ENCODE measurements at places on chromosomes 16 and 17.

DNA sequence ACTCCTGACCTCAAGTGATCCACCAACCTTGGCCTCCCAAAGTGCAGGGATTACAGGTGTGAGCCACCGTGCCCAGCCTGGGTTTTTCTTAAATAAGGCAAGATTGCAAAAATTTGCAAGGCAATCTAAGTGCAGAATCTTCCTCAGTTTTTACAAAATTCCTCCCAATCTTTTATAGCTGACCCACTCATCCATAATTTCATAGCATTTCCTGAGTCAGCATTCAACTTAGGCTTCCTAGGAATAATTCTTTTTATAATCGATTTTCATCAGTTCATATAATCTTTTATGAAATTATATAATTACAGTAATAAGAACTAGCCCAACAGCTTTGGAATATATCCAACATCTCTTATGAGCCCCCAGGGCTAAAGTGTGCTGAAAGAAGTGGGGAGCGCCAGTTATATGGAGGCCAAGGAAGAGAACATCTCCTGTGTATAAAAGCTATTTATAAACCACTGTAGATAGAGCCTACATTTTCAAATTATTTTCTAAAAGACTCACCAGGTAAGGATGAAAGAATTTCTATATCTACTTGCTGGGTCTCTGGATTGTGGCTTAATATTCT is 14.8 kb downstream of the COIL start:
- DNase-seq = no peak

DNA sequence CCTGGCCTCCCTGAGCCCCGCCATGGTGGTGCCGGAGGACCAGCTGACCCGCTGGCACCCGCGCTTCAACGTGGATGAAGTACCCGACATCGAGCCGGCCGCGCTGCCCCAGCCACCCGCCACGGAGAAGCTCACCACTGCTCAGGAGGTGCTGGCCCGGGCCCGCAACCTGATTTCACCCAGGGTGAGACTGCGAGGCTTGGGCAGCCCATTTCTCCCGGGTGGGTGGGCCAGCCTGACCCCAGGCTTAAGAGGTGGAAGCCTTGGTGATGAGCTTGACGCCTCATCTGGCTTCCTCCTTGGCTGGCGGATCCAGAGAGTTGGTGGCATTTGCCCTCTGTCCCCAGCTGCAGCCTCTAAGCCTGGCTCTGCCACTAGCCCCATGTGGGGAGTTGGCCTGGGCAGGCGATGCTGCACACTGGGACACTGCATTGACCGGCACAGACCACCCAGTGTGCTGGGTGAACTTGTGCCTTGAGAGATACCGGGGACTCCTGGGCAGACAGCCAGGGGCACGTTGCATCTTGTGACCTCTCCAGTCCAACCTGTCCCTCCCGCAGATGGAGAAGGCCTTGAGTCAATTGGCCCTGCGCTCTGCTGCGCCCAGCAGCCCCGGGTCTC is 3.0 kb downstream of the CDT1 start:
- DNase-seq = no peak

DNA sequence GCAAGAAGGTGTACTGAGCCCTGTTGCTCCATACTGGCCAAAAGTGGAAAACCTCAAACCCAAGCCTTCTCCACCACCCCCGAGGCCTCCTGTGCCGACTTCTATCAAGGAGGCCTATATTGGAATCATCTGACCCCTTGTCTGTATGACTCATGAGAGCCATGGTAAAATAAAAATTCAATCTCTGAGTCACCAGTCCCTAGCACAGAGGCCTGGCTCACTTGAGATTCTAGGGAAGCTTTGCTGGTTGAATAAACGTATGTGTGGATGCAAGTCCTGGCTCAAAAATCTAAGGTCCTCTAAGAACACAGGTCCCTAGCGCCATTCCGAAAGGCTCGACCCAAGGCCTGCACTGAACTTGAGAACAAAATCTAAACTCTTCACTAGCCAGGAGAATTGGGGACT is 15.0 kb downstream of the NSMCE1 start:
- no peak for DNase-seq

DNA sequence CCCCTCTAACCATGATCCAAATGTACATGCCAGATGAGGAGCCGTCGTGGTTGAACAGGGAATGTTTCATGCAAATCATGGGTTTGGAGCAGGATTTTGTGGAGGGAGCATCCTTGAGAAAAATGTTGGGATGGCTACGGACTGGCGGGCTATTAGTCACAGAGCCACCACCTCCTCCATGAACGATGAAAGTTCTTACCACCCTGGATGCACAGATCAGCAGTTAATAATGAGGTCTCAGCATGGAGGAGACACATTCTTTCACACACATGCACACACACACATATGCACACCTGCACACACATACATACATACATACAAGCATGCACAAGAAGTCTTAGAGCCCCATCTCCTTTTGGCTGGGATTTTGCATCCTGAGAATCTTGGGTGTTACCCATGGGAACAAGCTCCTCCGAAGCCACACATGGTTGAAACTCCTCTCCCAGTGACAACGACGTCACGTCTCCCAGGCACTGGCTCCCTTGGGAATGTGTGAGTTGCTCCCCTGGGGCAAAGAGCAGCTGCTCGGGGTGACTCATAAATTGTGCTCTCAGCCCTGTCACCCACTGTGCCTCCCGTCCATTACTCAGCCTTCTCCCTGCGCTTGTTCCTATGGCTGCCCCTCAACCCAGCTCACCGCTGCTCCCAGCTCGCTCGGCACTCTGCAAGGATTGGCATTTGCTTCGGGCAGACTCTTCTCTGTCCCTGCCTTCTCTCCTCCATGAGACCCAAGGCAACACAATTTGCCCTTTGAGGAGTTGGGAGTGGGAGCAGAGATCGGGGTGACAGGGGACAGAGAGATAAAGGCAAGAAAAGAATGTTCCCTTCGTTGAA is 344.6 kb downstream of the SOX9 start:
- DNase-seq = peak; percentile 39

- DNase-seq = no peak
Measured at GRCh38 chr17:49624896-49625295, 49.2 kb downstream of the NXPH3 start.

DNA sequence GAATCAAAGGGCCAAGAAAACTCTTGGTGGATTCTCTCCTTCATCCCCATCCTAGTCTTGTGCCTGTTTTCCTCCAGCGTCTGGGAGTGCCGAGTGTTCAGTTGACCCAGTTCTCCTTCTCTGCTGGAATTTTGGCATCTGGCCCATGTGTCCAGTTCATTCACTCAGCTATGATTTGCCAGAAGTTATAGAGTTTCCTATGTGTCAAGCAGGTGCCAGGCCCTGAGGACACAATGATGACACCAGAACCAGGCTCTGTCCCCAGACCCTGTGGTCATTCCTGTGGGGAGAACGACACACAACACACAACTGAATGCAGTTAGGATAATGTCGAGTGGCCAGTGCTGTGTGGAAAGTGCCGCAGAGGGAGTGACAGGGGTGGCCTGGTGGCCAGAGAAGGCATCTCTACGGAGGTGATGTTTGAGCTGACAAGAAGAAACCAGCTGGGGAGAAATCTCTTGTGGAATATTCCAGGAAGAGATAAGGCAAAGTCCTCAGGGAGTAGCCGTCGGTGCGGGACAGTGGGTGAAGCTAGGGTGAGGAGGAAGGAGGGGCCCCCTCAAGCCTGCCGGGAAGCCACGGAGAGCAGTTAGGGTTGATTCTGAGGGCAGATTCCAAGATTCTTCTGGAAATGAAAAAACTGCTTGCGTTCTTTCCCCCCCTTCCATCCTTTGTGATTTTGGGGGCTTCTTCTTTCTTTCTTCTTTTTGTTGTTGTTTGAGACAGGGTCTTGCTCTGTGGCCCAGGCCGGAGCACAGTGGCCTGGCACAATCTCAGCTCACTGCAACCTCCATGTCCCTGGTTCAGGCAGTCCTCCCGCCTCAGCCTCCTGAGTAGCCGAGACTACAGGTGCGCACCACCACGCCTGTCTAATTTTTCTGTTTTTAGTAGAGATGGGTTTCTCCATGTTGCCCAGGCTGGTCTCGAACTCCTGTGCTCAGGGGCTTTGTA is 35.8 kb upstream of the IL34 start:
- no peak for DNase-seq

DNA sequence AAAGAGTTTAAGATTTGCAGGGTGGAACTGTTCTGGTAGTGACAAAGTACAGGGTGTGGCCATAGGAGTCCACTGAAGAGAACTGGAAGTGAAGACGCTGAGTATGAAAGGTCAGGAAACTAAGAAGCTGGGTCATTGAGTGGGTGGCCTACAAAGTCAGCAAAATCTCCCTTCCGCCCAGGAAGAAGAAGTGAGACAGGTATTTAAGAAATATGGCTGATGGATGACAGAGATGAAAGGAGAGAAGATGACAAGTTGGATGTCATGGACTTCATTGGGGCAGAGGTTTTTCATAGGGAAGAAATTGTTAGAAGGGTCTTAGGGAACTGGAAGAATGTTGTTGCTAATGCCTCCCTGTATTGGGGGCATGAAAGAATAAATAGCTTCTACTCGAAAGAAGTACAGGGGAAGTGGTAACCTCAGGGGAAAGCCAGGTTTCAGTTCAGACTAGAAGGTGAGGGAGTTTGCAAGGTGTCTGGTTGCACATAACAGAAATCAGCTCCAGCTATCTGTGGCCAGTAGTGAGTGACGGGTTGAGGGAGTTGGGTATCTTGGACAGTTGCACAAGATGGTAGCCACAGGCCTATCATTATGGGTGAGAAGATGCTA is 33.6 kb upstream of the MED13 start:
- no peak for DNase-seq

- peak; percentile 64 for DNase-seq
Measured at GRCh38 chr16:3645504-3646347, 8.8 kb upstream of the DNASE1 start.
